ENCODE measurements at places on chromosomes 16 and 17.

DNA sequence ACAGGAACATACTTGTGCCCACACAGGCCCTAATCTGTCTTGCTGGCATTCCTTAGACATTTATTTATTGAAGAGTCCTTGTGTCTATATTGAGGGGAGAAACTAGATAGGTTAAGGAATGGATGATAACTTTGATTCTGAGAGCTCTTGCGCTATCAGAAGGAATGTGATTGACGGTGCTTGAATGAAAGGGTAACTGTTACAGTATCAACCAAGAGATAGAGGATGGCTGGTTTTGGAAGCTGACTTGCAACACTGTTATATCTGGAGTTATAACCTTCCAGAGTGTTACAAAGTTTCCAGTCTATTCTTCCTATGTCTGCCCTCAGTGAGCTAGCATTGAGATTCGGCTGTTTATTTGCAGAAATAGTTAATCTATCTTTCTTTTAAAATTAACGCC is 36.5 kb downstream of the PRKCA start:
- DNase-seq, result no peak

DNA sequence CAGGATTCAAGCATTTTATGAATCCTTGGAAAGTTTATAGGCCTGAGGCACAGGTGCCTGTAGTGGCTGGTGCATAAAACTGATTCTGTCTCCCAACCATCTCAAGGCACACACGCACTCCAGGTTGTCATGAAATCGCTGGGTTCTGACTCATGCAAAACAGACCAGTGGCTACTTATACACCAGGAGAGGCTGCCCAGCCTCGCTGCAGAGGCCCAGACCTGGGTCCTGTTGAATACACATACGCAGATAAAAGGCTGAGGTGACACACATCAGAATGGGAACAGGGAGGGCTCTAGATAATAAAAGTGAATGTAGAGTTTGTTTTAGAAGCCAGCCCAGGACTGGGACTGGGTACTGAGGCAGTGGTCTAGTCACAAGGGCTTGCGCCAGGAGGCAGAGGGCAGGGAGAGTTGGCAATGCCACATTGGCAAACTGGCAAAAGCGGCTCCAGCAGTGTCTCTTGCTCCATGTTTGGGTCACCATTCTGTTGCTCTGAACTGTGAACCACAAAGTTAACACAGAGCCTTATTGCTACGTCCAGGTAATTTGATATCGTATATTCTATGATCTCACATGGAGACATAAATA is 13.6 kb downstream of the OR1D5 start:
- DNase-seq, result no peak

- no peak for DNase-seq
Measured at GRCh38 chr16:9868606-9869149, 313.6 kb downstream of the GRIN2A start.

DNA sequence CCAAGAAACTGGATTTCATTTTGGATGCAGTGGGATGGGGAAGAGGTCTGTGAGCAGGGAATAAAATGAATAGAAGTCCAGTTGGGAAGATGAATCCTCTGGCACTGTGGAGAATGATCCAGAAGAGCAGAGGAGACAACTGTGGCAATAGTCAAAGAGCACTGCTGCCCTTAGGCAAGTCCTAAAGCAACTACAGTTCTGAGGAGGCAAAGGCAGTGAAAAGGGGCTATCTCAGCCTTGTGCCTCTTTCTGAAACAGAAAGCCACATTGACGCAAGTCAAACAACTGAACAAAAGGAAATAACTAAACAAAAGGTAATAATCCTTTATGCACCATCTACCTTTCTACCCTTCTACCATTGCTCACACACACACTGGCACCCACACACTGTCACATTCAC is 238.0 kb upstream of the AXIN2 start:
- DNase-seq, result no peak

DNA sequence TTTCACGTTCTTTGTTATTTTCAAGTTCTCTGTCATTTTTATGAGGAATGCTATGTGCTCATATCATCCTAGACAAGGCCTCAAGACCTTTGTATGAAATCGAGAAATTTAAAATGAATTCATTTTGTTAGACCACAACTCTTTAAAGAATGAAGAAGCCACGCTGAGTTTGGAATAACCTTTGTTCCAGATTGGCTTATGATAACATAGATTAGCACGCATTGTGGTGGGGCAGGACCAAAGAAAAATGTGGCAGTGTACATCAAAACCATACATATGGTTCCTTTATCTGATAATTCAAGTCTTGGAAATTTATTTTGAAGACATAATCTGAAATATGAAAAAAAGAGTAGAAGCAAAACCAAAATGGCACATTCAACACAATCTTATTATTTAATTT is 2.2 kb downstream of the HSD17B2 start:
- no peak for DNase-seq

- no peak for DNase-seq
Measured at GRCh38 chr16:10121897-10122425, 60.3 kb downstream of the GRIN2A start.

GRCh38 chr17:1322480-1322879 is 43.0 kb downstream of the TRARG1 start:
- DNase-seq, result no peak

GRCh38 chr16:54397190-54397835 is 110.7 kb upstream of the IRX3 start:
- DNase-seq, result no peak

DNA sequence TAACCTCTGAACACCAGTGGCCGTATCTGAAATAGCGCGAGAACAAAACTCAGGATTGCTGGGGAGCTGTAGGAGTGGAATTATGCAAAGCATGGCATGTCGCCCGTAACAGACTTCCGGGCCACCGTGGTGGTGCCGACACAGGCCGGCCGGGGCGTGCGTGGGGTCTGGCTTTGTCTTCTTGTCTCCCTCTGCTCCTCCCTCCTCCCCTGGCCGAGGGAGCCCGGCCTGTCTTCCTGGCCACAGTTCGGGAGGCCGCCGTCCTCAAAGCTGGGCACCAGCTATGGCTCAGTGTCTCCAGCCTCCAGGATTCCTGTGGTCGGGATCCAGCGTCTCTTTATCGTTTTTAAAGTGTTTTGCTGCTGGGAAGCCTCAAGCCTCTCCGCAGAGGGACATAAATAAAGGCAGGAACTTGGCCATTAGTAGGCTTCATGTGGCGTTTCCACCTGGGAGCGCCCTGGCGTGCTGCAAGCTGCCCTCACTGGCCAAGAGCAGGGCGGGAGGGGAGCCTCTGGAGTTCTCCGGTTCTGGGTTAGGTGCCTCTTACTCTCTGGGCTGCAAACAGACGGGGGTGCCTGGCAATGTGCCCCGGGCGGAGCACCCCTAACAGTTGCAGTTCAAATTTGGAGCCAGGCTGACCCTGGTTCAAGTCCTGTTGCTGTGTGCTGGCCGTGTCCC is 22.0 kb upstream of the NPTX1 start:
- DNase-seq, result no peak

GRCh38 chr16:81752225-81752875 is 26.7 kb upstream of the PLCG2 start:
- no peak for DNase-seq

DNA sequence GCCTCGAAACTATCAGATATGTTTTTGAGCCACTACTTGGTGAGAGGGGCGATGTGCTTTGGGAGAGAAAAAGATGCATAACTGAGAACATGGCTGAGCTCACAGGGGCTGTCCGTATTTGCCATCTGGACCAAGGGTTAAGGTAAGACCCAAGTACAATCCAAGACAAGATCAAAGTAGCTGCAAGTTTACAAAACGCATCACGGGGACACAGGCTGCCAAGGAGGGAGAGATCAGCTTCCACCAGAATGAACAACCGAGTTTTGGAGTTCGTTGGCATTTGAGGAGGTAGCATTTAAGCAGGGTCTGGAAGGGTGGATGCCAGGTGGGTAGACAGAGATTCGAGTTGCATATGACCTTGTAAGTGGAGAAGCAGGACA is 2.2 kb downstream of the PITPNC1 start:
- no peak for DNase-seq

Data from NCI-H446 (cell line).